ENCODE measurements at places on chromosomes 6 and 20. TPM values are rescaled to one million over a fixed set of nuclear protein-coding genes. Genes with fewer than 3 reads are reported as not detected.

- no peaks in the 10 kb centered on the region for H3K27me3 ChIP-seq
- no peaks in the 10 kb centered on the region for H3K36me3 ChIP-seq
- no peaks in the 10 kb centered on the region for H3K4me1 ChIP-seq
- H3K27ac ChIP-seq: no peak overlapping the region
Observed at GRCh38 chr6:41040101-41040939, 1.3 kb upstream of the UNC5CL start.

Gene ZNF391
- 1.1 TPM for total RNA-seq

GRCh38 chr6:32298632-32299336 lies 72.9 kb downstream of the TSBP1 start:
- H3K36me3 ChIP-seq: no peaks in the 10 kb centered on the region
- no peak for DNase-seq
- H3K27me3 ChIP-seq: no peaks in the 10 kb centered on the region
- H3K27ac ChIP-seq: no peak overlapping the region
- no peaks in the 10 kb centered on the region for H3K4me1 ChIP-seq

- no peaks in the 10 kb centered on the region for H3K4me1 ChIP-seq
- no peak overlapping the region for H3K27ac ChIP-seq
- peaks cover 15% of the 10 kb centered on the region for H3K27me3 ChIP-seq
- no peaks in the 10 kb centered on the region for H3K36me3 ChIP-seq
Observed at GRCh38 chr6:160765412-160765811, 63.4 kb downstream of the PLG start.

Gene FAM120B
- 12.1 TPM for total RNA-seq

DNA sequence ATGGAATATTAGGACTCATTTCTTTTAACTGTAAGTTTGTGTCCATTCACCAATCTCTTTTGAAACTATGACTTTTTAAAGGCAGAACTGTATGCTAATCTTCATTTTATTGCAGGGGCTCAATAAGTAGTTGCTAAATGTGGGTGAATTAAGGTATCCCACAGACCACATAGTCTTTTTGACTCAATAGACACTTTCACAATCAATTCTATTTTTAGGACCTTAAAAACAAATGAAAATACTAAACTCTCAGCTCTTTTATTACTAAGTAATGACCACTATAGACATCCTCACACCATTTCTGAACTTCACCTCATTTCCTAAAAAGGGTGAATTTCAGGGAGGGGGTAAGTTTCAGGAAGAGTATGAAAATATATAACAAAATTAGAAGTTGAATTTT lies 106.8 kb upstream of the BEND6 start:
- H3K27me3 ChIP-seq: no peaks in the 10 kb centered on the region
- peaks cover 18% of the 10 kb centered on the region for H3K4me1 ChIP-seq

DNA sequence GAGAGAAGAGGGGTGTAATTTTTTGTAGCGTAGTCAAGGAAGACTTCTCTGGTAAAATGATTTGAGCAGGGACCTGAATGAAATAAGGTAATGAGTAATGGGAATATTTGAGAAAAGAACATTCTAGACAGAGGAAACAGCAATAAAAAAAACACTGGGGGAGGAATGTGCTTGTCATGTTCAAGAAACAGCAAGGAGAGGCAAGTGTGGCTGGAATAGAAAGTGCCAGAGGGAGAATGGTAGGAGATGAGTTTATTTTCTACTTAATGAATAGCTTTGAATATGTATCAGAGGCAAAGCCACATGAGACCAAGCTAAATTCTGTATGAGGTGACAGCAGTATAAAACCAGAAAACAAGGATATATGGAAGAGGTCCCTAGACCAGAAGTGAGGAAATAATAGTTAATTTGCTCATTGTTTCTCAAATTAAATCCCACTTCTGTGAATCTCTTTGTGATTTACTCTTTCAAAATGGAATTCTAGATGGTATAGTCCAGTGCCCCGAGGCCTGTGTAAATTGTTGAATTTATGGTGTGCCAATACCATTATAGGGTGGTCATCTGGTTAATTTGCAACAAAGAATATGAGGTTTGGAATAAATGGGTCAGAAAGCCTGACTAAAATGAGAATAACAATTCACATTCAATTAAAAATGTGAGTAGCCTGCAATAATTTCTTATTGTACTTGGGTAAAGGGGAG lies 170.2 kb downstream of the CDKAL1 start:
- peaks cover 2% of the 10 kb centered on the region for H3K4me1 ChIP-seq
- no peak overlapping the region for H3K27ac ChIP-seq
- no peaks in the 10 kb centered on the region for H3K27me3 ChIP-seq
- no peak for DNase-seq
- no peak overlapping the region for H3K4me3 ChIP-seq
- H3K36me3 ChIP-seq: no peaks in the 10 kb centered on the region

- no peak for DNase-seq
- peaks cover 5% of the 10 kb centered on the region for H3K4me1 ChIP-seq
- no peak overlapping the region for H3K27ac ChIP-seq
- no peaks in the 10 kb centered on the region for H3K27me3 ChIP-seq
Observed at GRCh38 chr6:131917318-131917717, 33.9 kb downstream of the CCN2 start.

DNA sequence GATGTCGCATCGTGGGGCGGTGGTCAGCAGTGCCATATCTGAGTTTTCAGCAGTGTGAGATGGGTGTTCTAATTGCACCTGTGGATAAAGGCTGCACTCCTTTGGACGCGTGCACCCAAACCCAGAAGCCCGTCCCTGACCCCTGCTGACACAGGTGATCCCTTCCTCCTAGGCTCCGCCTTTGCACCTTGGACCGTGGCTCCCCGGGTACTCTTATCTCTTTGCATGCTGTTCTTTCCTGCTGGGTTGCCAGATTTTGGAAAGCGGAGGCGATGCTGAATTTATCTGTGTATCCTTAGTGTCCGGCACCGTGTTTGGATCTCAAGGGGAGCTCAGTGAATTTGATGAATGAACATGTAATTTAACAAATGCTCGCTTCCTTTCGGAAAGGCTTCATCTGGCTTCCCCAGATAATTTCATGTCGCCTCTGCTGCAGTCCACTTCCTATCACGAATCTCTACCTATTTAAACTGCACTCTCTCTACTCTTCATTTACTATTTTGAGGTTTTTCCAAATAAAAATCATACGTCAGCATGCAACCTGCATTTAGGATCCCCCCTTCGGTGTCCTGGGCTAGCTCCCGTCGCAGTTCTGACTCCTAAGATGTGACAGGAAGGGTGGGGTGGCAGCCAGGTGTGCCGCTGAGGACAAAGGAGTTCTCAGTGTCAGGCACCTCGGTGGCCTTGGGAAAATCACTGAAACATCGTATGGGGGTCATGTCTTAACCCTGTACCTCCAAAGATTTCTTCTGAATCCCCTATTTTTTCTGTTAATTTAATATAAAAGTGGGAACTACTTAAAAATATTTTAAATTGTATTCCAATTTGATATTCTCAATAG lies 753 bp upstream of the PERP start:
- peak overlapping the region; percentile 56 for H3K4me3 ChIP-seq
- no peaks in the 10 kb centered on the region for H3K36me3 ChIP-seq
- peaks cover 10% of the 10 kb centered on the region for H3K4me1 ChIP-seq
- H3K27me3 ChIP-seq: peaks cover 63% of the 10 kb centered on the region
- peak overlapping the region; percentile 65 for H3K27ac ChIP-seq
- DNase-seq: no peak

DNA sequence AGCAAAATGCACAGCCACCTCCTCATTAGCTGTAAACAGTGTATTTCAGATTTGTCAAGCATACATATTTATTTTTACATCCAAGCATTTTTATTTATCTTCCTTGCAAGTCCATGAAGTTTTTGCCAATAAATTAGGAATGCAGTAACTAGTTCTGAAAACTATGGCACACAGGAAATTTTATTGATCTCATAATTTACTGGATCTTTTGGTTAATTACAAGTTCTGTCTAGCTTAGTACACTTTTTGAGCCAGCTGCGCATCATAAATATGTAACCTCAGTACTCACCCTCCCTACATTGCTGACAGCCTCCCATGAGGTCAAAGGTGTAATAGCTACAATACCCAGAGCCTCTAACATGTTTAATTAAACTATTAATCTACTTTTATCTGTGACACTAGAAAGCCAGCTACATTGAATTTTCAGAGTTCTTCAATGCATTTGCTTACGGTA lies 898.2 kb downstream of the KIF16B start:
- DNase-seq: no peak
- H3K36me3 ChIP-seq: no peaks in the 10 kb centered on the region
- no peak overlapping the region for H3K4me3 ChIP-seq
- H3K27me3 ChIP-seq: no peaks in the 10 kb centered on the region
- H3K4me1 ChIP-seq: no peaks in the 10 kb centered on the region

- H3K27ac ChIP-seq: no peak overlapping the region
- H3K4me3 ChIP-seq: no peak overlapping the region
- no peaks in the 10 kb centered on the region for H3K36me3 ChIP-seq
Observed at GRCh38 chr20:51700809-51701285, 67.3 kb downstream of the ATP9A start.

GRCh38 chr6:10386220-10386619 lies 28.7 kb downstream of the TFAP2A start:
- no peak overlapping the region for H3K4me3 ChIP-seq
- no peaks in the 10 kb centered on the region for H3K4me1 ChIP-seq
- H3K27ac ChIP-seq: no peak overlapping the region

All from thymus (tissue), 14 donors.